ENCODE measurements at places on chromosomes 3 and 15.

- peak; percentile 31 for DNase-seq
Observed at GRCh38 chr15:65791335-65792137, 557 bp downstream of the DENND4A start.

- DNase-seq = peak; percentile 41
Observed at GRCh38 chr3:14425581-14426304, 23.3 kb downstream of the SLC6A6 start.

DNA sequence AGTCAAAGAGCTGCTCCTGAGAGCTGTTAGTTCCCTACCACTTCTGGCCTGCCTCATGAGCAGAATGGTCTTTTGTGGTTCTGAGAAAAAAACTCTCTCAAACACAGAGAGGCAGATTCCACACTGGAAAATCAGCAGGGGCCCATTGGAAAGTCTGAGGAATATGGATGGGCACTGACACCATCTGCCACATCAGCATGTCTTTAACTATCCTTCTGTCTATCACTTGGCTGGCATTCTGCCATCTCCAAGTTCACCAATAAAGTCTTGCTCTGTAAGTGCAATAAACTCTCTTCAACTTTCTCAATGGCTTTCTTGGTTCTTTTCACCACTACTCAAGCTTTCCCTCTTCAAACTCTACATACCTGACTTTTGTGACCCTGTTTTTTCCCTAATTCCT, 101.3 kb upstream of the GALNT15 start:
- DNase-seq = no peak

GRCh38 chr3:4139462-4140140, 163.6 kb upstream of the SETMAR start:
- DNase-seq = no peak

DNA sequence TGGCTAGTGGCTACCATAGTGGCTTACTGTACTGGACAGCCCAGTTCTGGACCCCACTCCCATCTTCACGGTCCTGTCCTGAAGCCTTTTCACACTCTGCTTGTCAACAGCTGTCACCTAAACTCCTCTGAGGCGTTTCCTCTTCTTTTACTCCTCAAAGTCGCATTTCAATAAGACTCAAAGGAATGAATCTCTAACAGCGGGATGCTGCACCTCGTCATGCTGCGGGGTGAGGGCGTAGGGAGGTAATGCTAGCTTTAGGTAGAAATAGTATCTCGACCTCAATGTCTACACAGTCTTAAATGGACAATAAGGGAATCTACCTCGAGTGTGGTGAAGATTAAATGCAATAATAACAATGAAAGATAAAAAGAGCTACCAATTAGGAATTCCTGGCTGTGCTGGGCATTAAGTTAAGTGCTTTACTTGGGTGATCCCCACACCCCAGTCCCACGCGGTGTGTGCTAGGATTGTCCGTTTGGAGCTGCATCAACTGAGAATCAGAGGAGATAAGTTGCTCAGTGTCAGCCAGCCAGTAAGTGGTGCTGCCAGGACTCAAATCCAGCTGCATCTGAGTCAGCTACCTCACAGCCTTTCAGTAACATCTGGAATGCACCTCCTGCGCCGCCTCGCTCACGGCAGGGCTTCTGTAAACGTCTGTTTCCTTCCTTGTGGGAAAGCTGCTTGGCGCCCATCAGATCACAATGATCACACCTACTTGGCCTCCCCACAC, 14.0 kb downstream of the PLA2G4D start:
- DNase-seq = no peak

DNA sequence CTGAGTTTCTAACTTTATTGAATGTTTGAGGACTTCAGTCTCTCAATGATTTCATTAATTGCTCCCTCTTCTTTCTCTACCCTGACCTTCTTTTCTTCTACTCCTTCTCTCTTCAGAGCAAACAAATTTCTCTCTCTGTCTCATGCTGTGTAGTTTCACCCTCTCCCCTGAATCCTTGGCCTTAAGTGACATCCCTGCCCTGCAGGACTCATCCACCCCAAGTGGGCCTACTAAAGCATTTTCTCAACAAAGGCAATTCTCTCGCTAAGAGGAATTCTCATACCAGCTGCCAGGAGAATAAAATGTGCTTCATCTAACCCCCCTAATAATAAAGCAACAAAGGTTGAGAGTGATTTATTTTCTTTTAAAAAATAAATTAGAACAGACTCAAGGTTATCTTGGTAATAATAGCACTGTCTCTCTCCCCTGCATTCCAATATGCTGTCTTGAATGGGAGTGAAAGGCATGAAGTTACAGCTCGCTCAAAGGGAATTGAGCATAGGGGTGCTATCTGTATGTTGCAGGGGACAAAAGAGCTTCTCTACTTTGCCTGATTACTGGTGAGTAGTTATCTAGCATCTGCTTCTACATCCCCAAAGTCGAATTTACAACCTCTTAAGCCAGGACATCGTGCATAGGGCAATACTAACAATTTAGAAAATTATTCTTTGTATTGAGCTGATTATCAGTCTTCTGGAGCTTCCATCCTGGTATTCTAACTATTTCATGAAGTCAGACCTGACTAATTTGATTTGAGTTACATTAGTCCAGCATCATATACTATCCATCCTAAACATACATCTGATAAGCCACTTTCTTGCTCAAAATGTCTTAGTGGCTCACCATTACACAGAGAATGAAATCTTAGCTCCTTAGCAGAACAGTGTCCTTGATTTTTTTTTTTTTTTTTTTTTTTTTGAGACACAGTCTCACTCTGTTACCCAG, 76.9 kb upstream of the DNAJC19 start:
- no peak for DNase-seq

- DNase-seq = no peak
Observed at GRCh38 chr15:57198654-57199291, 177.5 kb upstream of the CGNL1 start.

GRCh38 chr3:170721563-170721962, 135.7 kb upstream of the SLC7A14 start:
- no peak for DNase-seq

- peak; percentile 17 for DNase-seq
Observed at GRCh38 chr3:154018100-154018696, 103.0 kb upstream of the ARHGEF26 start.

- DNase-seq = no peak
Observed at GRCh38 chr15:77844798-77845446, 212.2 kb upstream of the LINGO1 start.

DNA sequence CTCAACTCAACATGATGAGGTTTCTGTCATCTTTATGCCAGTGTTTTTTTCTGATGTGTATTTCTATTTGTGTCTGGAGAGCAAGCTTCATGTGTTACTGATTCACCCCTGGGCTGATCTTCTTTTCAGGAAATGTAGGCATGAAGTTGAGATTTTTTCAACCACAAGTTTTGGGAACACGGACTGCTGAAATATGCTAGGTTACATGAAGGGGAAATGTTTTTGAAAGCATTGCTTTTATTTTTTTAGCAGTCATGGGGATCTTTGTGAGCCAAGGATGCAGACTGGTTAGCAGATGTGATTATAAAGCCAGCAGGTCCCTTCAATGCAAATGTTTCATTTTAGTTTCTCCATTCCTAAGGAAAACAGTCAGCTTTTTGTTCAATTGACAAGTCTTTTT, 219.3 kb upstream of the COL8A1 start:
- DNase-seq = no peak

GRCh38 chr15:42490671-42491538, at the start of gene ZNF106:
ZNF106 (minus strand) TSS chr15:42491141; CDS start chr15:42472289, 18,852 bp downstream.
- DNase-seq = peak; percentile 80

DNA sequence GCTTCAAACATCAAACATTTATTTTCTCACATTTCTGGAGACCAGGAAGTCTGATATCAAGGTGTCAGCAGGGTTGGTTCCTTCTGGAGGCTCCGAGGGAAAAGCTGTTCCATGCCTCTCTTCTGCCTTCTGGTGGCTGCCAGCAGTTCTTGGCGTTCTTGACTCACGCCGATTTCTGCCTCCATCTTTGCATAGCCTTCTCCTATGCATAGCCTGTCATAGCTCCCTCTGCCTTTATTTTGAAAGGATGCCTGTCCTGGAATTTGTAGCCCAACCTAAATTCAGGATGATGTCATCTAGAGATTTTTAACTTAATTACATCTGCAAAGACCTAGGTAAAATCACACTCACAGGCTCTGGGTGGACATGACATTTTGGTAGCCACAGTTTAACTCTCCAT, 70.4 kb downstream of the RGMA start:
- DNase-seq = no peak

- DNase-seq = no peak
Observed at GRCh38 chr3:153426803-153427202, 264.8 kb downstream of the RAP2B start.
